Stimulated activated CD4-positive, alpha-beta T cell treated with anti-CD3 and anti-CD28 coated beads, Interleukin-12 subunit alpha, Interleukin-12 subunit beta, amount 100 ng/mL, for 48 hours (primary cell): ENCODE measurements at places on chromosomes 6 and 20.

- DNase-seq = no peak
Measured at GRCh38 chr6:53162606-53163005, 14.0 kb upstream of the GCM1 start.

GRCh38 chr6:114042267-114043016, 71.5 kb upstream of the HDAC2 start:
- no peak for DNase-seq

GRCh38 chr6:6002005-6002847, 4.5 kb downstream of the NRN1 start:
- no peak for DNase-seq

- DNase-seq = no peak
Measured at GRCh38 chr20:19915111-19915798, 101.9 kb upstream of the NAA20 start.
